ENCODE measurements at places on chromosomes 4 and X.
A peak's percentile ranks its signal among the peaks of the same experiment; 100 is the strongest.

GRCh38 chr4:138766332-138766731 lies 249.2 kb upstream of the NOCT start:
- DNase-seq: no peak

DNA sequence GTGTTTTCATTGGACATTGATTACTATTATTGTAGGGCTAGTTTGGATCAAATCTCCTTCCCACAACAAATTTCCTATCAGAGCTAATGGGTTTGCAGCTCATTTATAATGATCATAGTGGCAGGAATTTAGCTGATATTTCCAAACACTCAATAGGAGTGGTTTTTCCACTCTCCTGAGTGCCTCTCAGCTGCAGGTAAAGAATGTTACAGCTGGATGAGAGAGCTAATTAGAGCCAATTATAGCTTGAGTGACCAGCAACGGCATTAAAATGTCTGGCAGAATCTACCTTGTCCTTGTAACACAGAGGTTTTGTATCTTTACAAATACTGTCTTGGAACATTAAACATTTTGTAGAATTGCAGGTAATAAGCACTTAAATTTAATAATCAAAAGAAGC lies 602.8 kb upstream of the EPHA5 start:
- DNase-seq: no peak

DNA sequence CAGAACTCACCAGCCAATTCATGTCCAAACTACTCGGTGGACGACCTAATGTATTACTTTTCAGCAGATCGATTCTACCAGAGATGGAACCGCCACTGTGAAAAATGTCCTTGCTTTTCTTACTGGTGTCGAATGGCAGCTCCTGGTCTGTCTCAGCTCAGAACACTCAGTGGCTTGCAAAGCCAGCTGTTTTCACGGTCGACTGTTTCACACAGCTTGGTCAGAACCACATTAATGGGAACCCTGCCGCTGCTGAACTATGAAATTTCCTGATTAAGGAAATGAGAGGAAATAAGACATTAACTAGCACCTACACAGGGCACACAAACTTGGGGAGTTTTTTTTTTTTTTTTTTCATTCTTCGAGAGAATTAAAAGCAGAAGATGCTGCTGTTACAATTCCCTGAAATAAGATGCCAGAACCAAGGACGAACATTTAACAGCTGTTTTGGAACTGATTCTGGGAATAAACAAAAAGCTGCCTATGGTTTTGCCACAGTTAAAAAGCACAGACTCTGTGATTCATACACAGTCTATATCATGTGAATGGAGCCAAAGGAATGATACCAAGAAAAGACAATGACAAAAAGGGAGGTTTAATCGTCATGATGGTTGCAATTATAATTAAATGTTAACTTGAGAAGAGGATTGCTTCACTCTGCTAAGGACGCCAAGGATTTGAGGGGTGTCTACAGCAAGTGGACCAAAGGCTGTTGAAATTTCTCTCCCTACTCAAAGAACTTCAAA lies 31.3 kb downstream of the SUPT20HL2 start:
- no peak for DNase-seq

- DNase-seq: no peak
These were observed 23.7 kb downstream of the FHIP1A start for GRCh38 chr4:151432654-151433053.

DNA sequence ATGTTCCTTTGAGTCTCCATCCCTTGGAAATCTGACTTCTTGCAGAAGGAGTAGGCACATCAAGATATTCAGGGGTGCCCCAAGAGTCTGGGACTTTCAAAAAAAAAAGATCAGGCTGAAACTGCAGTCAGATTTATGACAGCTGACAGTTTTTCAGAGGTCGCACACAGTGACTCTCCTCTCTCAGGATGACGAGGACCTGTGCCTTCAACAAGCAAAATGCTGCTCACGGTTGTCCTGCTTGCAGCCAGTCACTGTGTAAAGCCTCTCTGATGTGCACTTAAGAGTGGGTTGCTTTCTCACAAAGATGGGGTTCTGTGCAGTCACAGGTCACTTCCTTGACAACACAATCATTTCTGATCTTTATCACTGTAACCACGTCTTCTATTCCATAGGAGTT lies 178.2 kb downstream of the PTTG2 start:
- DNase-seq: no peak

- DNase-seq: no peak
These were observed 27.0 kb downstream of the DHX15 start for GRCh38 chr4:24557026-24558025.

DNA sequence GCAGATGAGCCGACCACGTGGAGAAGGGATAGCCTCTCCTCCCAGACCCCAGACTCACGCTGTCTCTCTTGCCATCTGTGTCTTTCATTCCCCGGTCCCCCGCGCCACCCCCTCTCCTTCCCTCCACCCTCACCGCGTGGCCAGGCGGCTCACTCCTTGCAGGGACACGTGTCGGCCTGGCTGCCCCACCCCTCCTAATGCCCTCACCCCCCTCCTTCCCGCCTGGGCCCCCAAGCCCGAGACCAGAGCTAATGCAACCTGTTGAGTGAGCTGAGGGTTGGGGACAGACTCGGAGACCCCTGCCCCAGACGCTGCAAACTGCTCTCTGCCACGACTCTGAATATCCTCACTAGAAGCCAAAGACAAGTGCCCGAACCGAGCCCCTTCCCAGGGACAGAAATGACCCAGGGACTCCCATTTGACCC lies 1.8 kb downstream of the SLC38A5 start:
- no peak for DNase-seq

GRCh38 chrX:103310555-103311398 lies at the start of gene BEX2:
TSS of gene BEX2 (minus strand) at chrX:103310990. CDS start at chrX:103309976, 1,014 bp downstream.
- DNase-seq: peak; percentile 41

GRCh38 chr4:93327346-93327745 lies 501.2 kb upstream of the ATOH1 start:
- DNase-seq: no peak

- DNase-seq: no peak
These were observed 14.6 kb upstream of the DCAF8L2 start for GRCh38 chrX:27575565-27575964.

GRCh38 chrX:119870626-119871131 lies 854 bp downstream of the RNF113A start:
- no peak for DNase-seq

GRCh38 chrX:74160358-74160757 lies 143.6 kb upstream of the ZCCHC13 start:
- DNase-seq: no peak

GRCh38 chr4:38831653-38832052 lies 25.0 kb downstream of the TLR6 start:
- DNase-seq: no peak

GRCh38 chr4:22356987-22357596 lies 158.8 kb downstream of the ADGRA3 start:
- peak; percentile 23 for DNase-seq

- DNase-seq: no peak
These were observed 128.6 kb upstream of the SLC34A2 start for GRCh38 chr4:25527034-25527433.

DNA sequence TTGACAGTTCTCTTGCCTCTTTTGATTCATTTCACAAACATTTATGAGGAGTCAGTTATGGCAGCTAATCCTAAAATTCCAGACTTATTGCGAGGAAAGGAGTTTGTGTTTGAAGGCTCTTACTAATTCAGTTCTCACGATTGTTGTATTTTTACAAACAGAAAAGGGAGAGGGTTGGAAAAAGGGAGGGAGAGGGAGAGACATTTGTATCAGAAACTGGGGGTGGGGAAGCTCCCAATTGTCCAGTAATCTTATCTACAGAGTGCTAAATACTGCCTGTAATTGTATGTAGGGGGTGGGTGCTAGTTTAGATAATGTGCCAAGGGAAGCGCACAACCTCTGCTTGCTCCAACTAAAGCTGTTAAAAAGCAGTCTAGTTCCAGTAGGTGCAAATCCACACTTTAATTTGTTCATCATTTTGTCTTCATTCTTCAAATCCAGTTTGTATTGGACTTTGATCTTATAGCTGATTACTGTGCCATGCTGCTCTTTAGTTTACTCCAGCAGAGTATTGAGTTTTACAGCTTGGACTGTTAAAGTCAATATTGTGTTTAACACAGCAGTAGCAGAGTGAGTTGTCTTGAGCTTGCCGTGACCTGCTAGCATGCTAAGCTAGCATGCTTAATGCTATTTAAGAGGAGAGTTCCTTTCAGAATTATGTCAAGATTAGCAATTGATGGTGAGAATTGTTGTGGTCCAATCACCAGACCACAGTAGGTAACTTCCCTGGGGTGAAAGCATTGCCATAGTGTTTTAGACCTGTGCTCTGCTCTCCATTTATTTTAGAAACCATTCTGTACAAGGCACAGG lies 13.9 kb downstream of the FNIP2 start:
- no peak for DNase-seq

DNA sequence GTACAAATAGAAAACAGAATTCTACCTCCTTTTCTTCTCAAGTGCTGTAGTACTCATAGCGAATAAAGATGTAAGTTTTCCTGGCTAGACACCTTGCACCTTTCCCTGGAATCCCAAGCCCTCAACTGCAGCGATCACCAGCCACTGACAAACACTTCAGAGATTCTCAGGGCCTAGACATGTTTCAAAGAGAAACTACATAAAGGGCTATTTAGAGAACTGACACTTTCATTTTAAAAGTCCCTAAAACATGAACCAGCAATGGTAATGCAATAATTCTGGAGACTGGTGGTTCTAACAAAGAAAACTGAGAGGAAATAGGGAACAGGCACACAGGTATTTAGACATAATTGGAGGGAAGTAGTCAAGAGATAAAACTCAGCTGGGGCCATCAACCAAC lies 35.7 kb downstream of the FANCB start:
- no peak for DNase-seq

- no peak for DNase-seq
These were observed 53.5 kb upstream of the HPRT1 start for GRCh38 chrX:134406356-134407064.

GRCh38 chr4:100162027-100162685 lies 28.1 kb downstream of the DDIT4L start:
- no peak for DNase-seq

GRCh38 chr4:139746431-139747171 lies 81.0 kb downstream of the MGST2 start:
- DNase-seq: no peak

GRCh38 chr4:156756118-156756517 lies 215.5 kb downstream of the PDGFC start:
- DNase-seq: no peak

DNA sequence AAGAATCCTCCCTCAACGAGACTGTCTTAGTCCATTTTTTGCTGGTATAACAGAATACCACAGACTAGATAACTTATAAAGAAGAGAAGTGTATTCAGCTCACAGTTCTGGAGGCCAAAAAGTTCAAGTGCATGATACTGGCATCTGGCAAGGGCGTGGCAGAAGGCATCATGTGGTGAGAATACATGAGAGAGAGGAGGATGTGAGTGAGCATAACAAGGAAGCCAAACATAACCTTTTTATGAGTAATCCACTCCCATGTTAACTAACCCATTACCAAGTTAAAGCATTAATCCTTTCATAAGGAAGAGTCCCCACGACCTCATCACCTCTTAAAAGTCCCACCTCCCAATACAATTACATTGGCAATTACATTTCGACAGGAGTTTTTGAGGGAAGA lies 504.6 kb downstream of the IQCM start:
- DNase-seq: no peak

DNA sequence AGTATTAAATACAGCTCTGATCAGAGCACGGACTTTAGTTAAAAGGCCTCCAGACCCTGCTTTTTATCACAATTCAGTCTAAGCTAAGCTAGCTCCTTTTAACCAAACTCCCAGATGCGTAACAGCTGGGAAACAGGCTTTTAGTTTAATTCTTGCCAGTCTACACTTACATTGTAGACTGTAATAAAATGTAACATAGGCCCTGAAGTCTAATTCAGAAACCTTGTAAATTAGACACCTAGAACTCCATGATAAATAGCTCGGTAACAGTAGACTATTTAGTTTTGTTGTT lies 20.1 kb downstream of the FBXO8 start:
- no peak for DNase-seq

GRCh38 chr4:169089004-169089403 lies 78.9 kb upstream of the CBR4 start:
- DNase-seq: no peak

- peak; percentile 37 for DNase-seq
These were observed 223.4 kb downstream of the BCOR start for GRCh38 chrX:39874202-39874816.

GRCh38 chrX:1167466-1167865 lies 45.0 kb downstream of the CRLF2 start:
- no peak for DNase-seq

- peak; percentile 60 for DNase-seq
These were observed 10.3 kb upstream of the AKAP17A start for GRCh38 chrX:1581132-1581531.

GRCh38 chr4:1732911-1733310 lies 11.6 kb downstream of the TACC3 start:
- DNase-seq: no peak

- DNase-seq: no peak
These were observed 642.3 kb upstream of the BOD1L1 start for GRCh38 chr4:14269824-14270223.

Measured in HTR-8/SVneo (cell line).